KG1 (cell line): ENCODE measurements at places on chromosomes 12 and 14.

- no peak for DNase-seq
These were observed 33.8 kb upstream of the CCND2 start for GRCh38 chr12:4239746-4240145.

GRCh38 chr12:62760779-62761178 is 174.2 kb downstream of the PPM1H start:
- no peak for DNase-seq

GRCh38 chr12:55073043-55074022 is 52.9 kb upstream of the OR9K2 start:
- DNase-seq, result peak; percentile 25

- no peak for DNase-seq
These were observed 506.0 kb downstream of the DIO2 start for GRCh38 chr14:79705126-79705894.

DNA sequence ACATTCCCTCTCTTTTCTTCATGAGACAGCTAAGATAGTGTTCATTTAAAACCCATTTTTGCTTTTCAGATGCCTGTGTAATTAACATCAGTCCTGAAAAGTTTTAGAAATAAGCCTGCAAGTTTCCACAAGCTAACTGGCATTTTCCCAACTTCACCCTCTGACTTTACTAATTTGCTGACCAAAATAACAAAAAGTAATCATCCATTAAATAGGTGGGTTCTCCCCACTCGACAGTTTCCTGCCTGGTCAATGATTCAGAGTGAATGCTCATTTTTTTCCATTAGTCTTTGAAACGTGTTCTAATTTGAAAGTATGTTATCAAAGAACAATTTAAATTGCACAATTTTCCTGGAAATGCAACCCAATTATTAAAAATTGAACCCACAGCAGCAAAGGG is 23.6 kb downstream of the NELL2 start:
- DNase-seq, result no peak

DNA sequence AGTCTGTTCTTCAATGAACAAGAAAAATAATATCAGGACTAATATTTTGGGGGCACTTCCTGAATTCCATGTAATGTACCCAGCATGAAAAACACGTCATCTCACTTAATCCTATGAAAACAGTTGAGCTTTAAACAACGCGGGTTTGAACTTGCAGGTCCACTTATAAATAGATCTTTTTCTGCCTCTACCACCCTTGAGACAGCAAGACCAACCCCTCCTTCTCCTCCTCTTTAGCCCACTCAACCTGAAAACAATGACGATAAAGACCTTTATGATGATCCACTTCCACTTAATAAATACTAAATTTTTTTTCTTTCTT is 203.9 kb upstream of the KRR1 start:
- no peak for DNase-seq

DNA sequence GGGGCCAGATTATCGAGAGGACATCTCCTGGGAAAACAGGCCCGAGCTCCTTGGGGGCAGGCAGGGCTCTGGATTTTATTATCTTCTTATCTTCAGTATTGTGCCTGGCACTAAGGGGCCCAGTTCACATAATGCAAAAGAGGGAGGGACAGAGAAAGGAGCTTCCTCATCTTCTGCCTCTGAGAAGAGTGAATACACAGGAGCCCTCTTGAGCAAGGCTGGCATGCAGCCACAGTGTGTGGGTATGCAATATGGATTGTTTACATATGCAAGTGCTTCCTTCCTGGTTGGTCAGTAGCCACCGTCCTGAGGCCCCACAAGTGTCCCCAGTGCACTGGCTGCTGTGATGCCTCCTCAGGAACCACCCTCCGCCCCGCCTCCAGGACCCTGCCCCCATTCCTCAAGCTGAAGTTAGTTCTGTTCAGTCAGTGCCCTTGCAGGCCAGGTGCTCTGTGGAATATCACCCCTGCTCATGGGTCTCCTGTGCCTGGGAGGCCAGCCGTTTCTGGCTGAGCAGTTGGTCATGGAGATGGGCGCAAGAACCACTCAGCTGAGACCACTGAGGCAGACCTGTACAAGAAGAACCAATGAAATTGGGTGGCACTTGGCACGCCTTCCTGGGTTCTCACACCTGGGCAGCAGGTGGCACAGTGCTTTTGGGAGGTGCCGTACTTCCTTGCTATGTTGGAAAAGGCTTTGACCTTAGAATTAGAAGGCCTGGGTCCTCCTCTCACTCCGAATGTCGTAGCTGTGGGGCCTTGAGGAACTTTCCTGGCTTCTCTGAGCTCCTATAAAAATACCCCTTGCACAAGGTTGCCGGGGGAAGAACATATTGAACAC is 35.1 kb upstream of the ACTN1 start:
- DNase-seq, result peak; percentile 42

GRCh38 chr14:35285168-35286002 is 6.8 kb upstream of the PSMA6 start:
- peak; percentile 65 for DNase-seq

- no peak for DNase-seq
These were observed 16.9 kb downstream of the PPP1R36 start for GRCh38 chr14:64566651-64567122.

DNA sequence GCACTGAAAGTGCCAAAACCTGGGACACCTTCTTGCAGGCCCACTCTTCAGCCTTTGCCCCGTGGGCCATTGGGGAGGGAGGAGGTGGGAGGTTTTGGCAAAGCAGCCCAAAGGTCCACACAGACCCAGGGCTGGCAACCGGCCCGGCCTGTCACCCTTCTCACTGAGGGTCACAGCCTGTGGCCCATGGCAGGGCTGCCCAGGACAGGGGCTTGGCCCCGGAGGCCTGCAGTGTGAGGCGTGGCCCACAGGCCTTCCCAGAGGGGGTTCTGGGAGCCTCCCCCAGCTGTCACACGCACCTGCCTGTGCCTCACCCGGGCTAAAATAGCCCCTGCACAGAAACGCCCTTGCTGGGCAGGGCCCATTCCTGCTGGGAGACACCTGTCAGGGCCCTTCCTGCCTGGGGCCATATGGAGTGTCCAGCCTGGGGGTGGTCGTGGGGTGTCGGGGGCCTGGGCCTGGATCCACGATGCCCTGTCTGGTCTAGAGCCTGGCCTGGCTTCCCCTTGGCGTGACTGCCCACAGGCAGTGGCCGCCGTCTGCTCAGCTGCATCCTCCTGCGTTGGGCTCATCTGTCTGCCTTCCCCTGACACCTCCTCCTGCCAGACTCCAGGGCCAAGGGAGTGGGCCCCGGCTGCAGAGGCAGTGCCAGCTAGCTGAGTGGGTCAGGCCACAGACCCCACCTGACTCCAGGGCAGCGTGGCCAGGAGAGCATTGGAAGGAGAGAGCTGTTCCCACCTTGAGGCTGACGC is 19.2 kb downstream of the PACS2 start:
- DNase-seq, result no peak

DNA sequence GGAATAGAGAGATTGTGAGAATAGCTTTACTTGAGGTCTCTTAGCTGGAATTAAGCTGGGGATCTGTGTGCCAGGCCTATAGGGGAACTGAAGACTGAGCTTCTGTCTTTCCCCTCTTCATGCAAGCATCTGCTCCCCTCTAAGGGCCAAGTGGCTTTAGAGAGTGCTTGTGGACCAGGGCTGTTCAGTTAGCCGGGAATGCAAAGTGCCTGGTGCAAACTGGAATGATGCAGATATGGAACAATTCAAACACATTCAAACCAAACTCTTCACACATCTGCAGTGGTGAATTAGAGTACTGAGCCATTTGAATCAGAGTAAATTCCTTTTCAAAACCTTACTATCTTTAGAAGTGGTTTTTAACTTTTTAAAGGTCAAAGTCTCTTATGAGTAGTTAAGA is 99.0 kb downstream of the LIN7A start:
- DNase-seq, result no peak

- DNase-seq, result no peak
These were observed 38.0 kb upstream of the EIF5 start for GRCh38 chr14:103296007-103296406.

- DNase-seq, result no peak
These were observed 599.5 kb downstream of the FLRT2 start for GRCh38 chr14:86129426-86129825.

DNA sequence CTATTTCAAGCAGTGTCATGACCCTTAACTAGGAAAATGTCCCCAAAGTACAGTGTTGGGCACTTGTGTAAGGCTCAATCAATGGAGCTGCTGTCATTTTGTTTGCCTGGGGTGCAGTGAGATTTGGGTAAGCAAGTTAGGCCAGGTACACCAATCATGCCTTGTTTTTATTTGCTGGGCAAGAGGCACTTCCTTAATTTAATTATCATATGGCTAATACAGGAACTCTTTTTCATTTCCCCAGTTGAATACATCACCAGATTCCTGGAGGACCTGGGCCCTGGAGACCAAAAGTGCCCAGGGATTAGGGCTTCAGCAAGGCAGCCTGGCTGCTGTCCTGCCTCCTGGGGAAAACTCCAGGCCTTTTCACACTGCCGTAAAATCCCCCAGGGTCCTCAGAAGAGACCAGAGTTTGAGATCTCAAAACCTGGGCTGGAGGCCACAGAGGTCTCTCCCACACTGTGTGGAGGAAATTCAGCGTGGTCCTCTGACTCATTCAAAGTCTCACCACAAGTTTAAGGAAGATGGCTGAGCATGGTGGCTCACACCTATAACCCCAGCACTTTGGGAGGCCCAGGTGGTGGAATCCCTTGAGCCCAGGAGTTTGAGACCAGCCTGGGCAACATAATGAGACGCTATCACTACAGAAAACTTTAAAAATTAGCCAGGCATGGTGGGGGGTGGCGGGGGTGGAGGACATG is 28.4 kb upstream of the FOXN3 start:
- DNase-seq, result no peak

DNA sequence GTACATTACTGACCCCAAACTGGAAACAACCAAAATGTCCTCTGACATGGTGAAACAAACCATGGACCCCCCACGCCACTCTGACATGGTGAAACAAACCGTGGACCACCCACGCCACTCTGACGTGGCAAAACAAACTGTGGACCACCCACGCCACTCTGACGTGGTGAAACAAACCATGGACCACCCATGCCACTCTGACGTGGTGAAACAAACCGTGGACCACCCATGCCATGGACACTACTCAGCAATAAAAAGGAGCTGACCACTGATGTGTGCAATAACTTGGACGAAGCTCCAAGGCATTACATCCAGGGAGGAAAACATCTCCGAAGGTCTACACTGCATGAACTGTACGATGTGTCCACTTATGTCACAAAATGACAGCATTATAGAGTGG is 3.1 kb upstream of the GOLGA3 start:
- no peak for DNase-seq

- no peak for DNase-seq
These were observed 21.9 kb upstream of the ISM2 start for GRCh38 chr14:77520555-77520954.

DNA sequence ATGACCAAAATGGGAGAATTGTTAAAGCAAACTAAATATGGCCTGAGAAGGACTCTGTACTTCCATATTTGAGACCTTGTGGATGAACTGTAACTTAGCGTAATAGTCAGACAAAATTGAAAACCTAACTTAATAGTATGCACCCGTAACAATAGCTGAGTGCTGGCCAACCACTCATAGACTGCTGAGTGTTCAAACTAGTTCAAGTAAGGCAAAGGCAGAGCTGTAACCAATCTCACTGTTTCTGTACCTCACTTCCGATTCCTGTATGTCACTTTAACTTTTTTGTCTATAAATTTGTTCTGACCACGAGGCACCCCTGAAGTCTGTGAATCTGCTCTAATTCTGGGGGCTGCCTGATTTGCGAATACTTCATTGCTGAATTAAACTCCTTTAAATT is 27.0 kb upstream of the OS9 start:
- DNase-seq, result no peak

DNA sequence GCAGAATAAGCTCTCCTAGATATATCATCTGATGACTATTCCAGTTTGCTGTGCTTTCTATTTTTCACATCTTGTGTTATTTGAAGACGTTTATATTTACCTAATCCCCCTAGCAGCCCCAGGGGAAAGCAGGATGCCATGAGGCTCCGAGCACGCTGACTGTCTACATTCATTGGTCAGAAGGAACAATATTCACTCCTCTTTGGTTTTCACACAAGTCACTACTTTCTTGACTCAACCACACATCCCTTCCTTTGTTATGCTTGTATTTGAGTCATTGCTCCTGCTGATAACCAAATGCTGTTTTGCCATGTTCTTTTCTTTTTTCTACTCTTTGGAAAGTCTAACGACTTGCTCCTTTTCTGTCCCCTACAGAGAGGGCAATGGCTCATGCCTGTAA is 86.5 kb upstream of the SLC38A2 start:
- no peak for DNase-seq

GRCh38 chr14:102951034-102951433 is 28.6 kb downstream of the AMN start:
- no peak for DNase-seq

- DNase-seq, result peak; percentile 80
These were observed 1317.6 kb downstream of the TMEM121 start for GRCh38 chr14:106843951-106844483.
